ENCODE measurements at places on chromosomes 6 and 20.

- DNase-seq = no peak
Observed at GRCh38 chr6:140697585-140697984, 1323.1 kb upstream of the CITED2 start.

DNA sequence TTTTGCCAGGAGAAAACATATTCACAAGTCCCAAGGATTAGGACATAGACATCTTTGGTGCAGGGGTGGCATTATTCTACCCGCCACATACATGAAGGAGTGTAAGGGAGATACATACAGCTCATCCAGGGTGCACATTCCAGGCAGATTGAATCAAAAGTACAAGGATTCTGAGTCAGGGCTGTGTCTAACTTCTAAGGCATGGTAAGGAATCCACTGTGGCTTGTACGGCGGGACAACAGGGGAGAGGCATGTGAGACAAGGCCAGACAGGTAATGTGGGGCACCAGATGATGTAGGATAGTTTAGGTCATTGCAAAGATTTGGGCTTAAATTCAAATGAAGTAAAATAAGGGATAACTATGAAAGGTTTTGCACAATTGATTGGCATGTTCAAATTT, 780.9 kb downstream of the C6orf118 start:
- no peak for DNase-seq

DNA sequence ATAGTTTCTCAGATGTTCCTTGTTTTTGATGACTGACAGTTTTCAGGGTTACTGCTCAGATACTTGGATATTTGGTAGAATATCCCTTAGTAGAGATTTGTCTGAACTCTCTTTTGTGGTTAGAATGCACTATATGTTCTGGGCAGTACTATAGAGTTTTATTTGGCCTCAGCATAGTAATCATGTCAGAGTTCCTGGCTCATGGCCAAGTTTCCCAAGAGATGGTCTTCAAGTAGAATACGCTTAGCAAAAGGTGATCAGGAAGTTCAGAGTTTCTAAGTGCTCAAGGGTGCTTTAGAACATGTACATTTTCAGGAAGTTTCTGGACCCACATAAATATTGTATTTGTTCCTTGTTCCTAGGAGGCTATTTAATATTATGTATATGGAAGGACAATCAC, 1209.7 kb upstream of the GJE1 start:
- DNase-seq = peak; percentile 5

DNA sequence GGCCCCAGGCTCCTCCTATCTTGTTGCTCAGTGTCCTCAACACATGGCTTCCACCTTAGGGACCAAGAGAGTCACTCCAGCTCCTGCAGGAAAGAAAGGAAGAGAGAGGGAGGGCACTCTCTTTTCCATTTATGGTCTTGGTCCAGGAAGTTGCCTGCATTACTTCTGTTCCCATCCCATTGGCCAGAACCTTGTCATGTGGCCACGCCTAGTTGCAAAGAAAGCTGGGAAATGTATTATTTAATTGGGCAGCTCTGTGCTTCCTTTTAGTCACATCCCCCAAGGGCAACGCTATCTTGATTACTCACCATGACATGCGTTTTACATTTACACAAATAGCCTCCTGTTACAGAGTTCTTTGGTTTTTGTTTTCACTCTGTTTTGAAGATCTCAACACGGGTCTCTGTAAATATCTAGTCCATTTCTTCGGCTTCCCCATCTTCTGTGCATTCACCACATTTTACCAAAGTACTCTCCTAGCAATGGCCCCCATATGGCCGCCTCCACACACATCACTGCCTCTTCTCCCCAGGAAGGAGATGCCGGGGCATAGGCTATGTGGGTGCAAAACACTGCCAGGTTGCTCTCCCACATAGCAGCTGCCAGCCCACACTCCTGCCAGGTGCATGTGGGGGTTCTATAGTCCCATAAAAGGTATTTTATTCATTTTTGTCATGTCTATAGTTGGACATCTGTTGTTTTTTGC, 35.7 kb upstream of the ZMYND8 start:
- DNase-seq = peak; percentile 94

GRCh38 chr6:146913842-146914488, 290.3 kb upstream of the STXBP5 start:
- DNase-seq = peak; percentile 91

DNA sequence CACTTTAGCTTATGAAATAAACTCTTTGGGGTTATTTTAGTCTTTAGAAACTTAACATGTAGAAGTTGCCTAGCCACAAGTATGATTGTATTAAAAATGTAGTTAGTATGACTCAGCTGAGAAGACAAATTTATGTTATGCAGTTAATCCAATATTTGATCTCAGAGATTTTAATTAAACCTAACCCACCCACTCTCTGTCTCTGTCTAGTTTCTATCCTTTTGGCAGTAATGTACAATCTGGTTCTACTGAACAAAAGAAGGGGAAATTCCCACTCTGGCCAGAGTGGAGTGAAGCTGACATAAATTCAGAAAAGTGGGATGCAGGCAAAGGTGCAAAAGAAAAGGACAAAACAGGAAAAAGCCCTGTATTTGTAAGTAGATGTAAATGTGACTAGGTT, 36.4 kb downstream of the ADGB start:
- DNase-seq = no peak

GRCh38 chr20:6122111-6122872, 538 bp downstream of the FERMT1 start:
- no peak for DNase-seq

DNA sequence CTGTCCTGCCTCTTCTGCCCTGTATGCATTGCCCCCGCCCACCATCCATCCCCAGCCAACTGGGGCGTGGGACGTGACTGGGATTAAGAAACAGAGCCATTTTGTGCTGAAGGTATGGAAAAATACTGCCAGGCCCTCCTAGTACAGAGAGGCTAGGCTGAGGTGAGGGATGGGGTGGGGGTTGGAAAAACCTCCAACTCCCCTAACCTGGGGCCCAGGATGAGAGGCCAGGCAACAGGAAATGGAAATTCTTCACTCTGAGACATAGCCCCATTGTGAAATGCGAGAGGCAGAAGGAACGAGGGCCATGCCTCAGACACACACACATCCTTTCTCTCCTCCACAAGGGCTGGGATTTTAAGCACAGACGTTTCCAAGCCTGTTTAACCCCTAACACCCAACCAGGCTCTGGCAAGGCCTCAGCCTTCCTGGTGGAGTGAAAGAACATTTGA, 19.9 kb downstream of the KCNK5 start:
- no peak for DNase-seq

- peak; percentile 76 for DNase-seq
Observed at GRCh38 chr6:43129434-43130194, 41.5 kb upstream of the SRF start.

DNA sequence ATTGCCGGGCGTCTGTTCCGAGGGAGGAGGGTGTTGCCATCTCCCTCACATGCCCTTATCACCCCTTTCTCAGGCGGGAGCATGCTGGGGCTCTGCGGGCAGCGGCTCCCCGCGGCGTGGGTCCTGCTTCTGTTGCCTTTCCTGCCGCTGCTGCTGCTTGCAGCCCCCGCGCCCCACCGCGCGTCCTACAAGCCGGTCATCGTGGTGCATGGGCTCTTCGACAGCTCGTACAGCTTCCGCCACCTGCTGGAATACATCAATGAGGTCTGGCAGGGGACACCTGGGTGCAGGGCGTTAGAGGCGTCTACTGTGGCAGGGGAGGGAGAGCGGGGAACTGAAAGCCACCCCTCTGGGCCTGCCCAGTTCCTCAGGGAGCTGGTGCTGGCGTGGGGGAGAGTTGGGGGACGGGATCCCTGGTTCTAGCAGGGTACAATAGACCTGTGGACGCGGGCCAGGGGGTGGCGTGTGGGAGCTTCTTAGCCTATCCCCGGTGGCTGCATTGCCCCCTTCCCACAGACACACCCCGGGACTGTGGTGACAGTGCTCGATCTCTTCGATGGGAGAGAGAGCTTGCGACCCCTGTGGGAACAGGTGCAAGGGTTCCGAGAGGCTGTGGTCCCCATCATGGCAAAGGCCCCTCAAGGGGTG, 697 bp downstream of the PPT2 start:
- DNase-seq = no peak

- DNase-seq = no peak
Observed at GRCh38 chr6:33088258-33088930, 12.6 kb downstream of the HLA-DPB1 start.

- no peak for DNase-seq
Observed at GRCh38 chr6:113679051-113679450, 178.1 kb upstream of the MARCKS start.

- DNase-seq = no peak
Observed at GRCh38 chr6:156703719-156704118, 73.5 kb upstream of the ARID1B start.

GRCh38 chr6:169321546-169321945, 67.9 kb upstream of the THBS2 start:
- no peak for DNase-seq

- no peak for DNase-seq
Observed at GRCh38 chr20:2745936-2746635, 53.5 kb downstream of the EBF4 start.

DNA sequence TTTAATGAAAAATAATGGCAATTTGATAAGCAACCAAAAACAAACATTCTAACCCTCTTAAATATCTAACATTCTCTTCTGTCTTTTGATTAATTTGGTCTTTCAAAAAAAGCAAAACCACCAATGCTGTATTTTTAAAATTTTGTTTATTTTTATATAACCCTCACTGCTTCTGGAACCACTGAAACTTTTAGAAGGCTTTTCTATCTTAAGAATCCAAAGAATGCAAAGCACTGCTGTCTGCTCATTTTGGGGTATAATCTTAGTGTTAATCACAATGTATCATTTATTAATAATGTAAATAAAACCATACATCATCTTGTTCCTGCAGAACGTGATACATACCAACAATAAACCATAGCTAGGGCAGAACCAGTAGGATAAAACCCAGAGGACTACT, 14.0 kb downstream of the STK38 start:
- DNase-seq = no peak

DNA sequence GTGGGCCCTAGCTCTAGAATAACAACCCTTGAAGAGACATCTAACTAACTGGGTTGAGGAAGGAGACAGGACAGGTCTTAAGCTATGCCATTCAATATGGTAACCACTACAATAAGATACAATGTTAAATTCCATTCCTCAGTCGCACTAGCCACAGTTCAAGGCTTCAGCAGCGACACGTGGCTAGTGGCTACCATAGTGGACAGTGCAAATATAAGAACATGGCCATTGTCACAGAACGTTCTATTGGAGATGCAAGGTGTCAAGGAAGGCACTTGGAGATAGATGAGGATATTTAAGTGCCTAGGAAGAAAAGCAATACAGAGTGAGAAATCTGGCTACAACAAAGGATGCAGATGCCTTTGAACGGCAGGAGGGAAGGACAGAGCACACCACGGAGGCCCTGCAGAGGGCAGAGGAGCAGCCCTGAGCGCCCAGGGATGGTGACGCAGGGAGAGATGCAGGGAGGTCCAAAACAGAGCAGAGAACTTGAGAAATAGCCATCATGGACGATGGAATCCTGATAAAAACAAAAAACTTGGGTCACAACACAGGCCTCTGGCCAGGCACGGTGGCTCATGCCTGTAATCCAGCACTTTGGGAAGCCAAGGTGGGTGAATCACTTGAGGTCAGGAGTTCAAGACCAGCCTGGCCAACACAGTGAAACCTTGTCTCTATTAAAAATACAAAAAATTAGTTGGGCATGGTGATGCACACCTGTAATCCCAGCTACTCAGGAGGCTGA, 140.7 kb downstream of the ZMYND8 start:
- DNase-seq = no peak

GRCh38 chr6:92945799-92946198, 473.6 kb downstream of the EPHA7 start:
- no peak for DNase-seq

GRCh38 chr6:137512757-137513605, 18.8 kb upstream of the OLIG3 start:
- no peak for DNase-seq

GRCh38 chr6:6331946-6332601, 11.6 kb upstream of the F13A1 start:
- peak; percentile 36 for DNase-seq

GRCh38 chr20:219290-220115, 7.6 kb upstream of the DEFB129 start:
- DNase-seq = peak; percentile 47

- DNase-seq = no peak
Observed at GRCh38 chr20:47481330-47482216, 20.1 kb upstream of the NCOA3 start.

- no peak for DNase-seq
Observed at GRCh38 chr6:143401636-143402370, 48.7 kb downstream of the ADAT2 start.

GRCh38 chr6:169587975-169588374, 113.9 kb downstream of the WDR27 start:
- DNase-seq = no peak

GRCh38 chr6:144321839-144322591, 36.9 kb downstream of the UTRN start:
- no peak for DNase-seq

- DNase-seq = no peak
Observed at GRCh38 chr6:14841901-14842421, 403.9 kb upstream of the JARID2 start.

DNA sequence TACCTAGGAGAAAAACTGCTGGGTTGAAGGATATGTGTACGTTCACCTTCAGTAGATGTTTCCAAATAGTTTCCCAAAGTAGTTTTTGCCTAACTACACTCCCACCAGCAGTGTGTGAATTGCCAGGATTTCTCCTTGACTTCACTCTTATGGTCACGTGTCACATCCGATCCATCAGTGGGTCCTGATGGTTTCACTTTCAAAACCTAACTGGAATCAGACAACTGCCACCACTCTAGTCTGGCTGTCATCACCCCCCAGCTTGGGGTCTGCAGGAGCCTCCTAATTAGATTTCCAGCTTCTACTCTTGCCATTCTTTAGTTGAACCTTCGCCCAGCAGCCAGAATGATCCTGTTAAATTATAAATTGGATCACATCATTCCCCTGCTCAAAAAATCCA, 8.5 kb upstream of the SLC12A5 start:
- DNase-seq = no peak

- DNase-seq = peak; percentile 25
Observed at GRCh38 chr6:100892693-100893092, 11.6 kb upstream of the ASCC3 start.

DNA sequence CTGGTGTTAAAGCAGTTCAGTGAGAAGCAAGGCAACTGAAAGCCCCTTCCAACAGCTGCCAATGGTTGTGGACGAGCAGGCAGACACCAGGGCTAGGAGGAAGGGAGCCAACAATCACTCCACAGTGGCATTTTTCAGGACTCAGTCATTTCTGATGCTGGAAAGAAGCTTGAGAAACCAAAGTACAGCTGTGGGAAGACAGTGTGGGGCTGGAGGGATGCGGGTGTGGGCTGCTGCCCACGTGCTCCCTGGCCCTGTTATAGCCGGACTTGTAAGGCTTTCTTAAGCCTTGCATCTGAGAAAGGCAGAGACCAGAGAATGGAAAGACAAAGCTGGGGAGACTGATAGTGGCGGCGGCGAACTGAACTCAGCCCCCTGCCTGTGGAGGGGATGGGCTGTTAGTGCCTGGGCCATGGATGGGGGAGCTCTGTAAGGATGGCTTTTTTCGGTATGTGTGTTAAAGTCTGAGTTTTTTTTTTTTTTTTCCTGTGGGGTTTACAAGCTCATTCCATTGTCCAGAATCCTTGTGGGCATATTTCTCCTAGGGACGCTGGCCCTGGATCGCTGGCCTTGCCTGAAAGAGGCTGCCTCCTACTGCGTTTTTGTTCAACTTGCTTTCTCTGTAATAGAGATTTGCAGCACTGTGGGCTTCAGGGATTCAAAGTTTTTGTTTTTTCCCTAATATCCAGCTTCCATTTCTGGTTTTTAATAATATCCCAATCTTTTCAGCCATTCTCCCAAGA, 91.7 kb downstream of the GJA10 start:
- DNase-seq = no peak
